Mucosa of descending colon (tissue), 3 donors: ENCODE measurements at places on chromosomes 4 and X.

GRCh38 chr4:146550161-146550560 lies 28.4 kb upstream of the SLC10A7 start:
- DNase-seq: no peak

GRCh38 chr4:137474711-137475301 lies 57.5 kb downstream of the PCDH18 start:
- DNase-seq: no peak

GRCh38 chr4:40150932-40151331 lies 45.9 kb upstream of the RHOH start:
- no peak for DNase-seq

DNA sequence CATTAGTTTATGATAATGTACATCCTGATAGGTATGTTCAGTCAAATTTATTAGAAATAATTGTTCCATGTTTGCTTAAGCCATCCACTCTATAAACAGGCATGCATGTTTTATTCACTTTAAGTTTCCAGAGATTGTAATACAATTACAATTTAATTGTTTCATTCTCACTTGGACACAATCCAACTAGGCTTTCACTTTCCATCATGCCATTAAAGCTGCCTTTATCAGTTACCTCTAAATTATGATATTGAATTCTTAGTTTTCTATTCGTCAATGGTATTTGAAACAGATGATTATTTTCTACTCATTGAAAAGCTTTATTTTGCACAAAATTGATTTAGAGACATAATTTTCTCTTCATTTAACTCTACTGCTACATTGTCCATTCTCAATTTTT lies 1196.3 kb downstream of the RAPGEF2 start:
- no peak for DNase-seq

- no peak for DNase-seq
These were observed 181.6 kb upstream of the NOCT start for GRCh38 chr4:138833974-138834373.

- DNase-seq: no peak
These were observed 15.9 kb downstream of the TMEM192 start for GRCh38 chr4:165096776-165097175.

DNA sequence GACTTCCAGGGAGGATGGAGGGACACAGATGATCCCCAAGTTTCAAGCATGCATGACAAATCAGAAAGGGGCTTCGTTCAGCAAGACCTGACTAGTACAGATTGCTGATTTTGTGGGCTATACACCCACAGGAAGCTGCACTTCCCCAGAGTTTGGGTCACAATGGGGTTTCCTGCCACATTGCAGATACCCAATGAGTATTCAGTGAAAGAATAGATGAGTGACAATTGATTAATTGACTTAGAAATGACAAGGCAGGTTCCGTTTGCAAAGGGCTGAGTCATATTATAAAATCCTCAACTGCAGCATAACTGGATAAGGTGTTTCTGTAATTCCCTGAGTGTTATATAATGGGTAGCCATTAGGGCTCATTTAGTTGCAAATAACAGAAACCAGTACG lies 146.6 kb upstream of the TBL1X start:
- no peak for DNase-seq

DNA sequence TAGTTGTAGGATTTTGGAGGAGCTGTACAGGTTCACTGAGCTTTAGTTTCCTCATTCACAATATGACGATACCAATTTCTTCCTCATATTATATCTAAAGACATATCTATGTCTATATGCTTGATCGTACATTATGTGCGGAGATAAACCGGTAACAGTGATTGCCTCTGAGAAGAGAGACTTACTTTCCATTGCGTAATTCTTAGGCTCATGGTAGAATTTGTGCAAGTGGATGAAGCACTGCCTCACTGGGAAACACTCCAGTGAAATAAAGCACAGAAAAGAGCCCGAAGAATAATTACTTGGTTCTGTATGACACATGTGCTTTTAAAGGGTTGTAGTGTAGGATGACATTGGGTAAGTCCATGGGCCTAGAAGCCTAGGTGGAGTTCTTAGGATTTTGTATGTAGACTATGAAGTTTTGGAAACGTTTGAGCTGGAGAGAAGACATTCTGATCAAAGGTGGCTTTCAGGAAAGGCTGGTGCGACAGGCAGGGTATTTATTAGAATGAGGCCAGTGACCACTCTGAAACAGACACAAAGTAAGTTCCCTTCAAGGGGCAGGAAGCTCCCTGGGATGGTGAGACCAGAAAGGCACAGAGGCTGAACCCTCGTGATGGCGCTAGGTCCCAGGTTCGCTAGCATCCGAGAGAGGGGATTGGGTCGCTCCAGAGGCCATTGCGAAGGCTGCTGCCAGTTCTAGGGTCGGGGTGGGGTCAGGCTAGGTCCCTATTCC lies 649 bp upstream of the VBP1 start:
- no peak for DNase-seq
